ENCODE measurements at places on chromosomes 2 and 18.
A peak's percentile ranks its signal among the peaks of the same experiment; 100 is the strongest.

GRCh38 chr18:24763765-24764513, 303.5 kb downstream of the HRH4 start:
- no peak for DNase-seq

DNA sequence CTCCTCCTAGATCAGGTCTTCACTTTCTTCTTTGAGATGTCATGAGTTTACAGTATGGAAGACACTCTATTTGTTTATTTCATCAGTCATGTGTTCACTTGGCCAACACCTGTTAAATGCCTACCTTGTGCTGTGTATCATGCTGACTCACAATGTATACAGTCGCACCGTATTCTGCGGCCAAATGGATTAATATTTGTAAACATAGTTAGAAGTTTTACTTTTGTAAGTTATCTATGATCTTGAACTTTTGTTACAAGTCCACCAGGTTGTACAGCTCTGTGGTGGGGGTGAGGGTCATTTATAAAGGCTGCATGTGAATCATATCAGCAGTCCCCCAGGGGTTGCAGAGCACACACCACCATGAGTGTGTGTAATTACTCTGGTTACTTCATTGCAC, 408.7 kb upstream of the NRP2 start:
- no peak for DNase-seq

GRCh38 chr2:47004905-47005495, 89.4 kb upstream of the MCFD2 start:
- peak; percentile 63 for DNase-seq

DNA sequence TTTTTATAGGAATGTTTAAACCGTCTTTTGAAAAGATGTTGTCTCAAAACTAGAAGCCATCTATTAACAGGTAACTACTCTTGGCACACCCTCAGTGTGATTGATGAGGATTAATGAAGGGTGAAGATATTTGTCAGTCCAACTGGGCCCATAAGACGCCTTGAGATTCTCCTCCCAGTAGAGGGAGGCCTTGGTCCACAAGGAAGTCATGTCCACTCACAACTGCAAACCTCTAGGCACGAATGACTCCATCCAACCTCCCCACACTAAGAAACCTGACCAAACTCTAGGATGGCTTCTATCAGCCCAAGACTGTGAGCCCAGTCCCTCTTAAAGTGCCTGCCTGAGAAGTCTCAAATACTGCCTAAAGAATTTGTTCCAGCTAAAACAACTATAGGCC, 19.2 kb upstream of the GRP start:
- DNase-seq: no peak

GRCh38 chr18:78688249-78688648, 291.4 kb upstream of the SALL3 start:
- DNase-seq: no peak

- DNase-seq: peak; percentile 13
Observed at GRCh38 chr18:23918395-23919032, 96.0 kb upstream of the TTC39C start.

DNA sequence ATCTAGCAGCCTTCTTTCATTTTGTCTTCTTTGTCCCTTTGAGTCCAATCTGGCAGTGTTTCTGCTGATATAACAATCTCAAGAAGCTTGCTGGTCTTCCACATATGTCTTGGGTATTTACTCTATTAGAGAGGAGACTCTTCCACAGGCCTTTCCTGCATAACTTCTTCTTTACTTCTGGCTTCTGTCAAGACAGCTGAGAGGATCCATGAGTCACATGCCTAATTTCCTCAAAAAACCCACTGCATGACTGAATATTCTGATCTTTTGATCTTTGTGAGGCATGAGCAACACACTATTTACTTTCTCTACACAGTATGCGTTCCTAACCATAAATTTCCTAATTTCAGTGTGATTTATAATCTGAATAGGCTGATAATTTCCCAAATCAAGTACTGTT, 5.1 kb upstream of the DCC start:
- no peak for DNase-seq

GRCh38 chr2:208015475-208015874, 9.9 kb downstream of the PLEKHM3 start:
- no peak for DNase-seq

GRCh38 chr2:26767894-26768487, 3.9 kb downstream of the SLC35F6 start:
- no peak for DNase-seq

DNA sequence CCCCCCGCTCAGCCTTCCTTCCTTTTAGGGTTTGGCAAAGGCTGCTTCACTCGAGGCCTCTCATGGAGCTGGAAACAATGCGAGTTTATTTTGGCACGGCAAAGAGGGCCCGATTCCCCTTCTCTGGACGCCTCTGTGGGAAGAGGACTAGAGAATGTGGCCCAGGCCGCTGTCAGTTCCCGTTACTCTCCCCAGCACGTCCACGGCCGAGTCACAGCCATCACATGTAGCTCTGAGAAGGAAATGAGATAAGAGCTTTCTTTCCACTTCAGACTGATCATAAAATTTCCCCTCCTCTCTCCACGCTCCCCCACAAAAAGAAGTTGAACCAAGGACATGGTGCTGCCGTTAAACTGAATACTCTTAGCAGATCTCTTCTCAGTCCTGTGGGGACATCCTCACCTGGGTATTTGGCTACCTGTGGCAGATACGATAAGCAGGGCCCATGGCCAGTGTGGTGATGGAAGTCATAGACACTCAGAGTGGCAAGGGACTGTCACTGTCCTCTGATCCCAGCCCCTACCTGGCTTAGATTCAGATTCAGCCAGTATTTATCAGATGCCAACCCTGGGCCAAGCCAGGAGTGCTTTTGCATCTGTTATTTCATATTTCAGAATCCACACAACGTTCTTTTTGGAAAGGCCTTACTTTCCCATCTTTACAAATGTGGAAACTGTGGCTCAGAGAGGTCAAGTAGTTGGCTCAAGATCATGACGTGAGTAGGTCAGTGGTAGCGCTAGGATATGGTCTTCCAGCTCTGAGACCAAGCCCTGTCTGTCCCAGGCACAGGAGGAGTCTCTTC, 101.2 kb downstream of the MCFD2 start:
- DNase-seq: no peak

DNA sequence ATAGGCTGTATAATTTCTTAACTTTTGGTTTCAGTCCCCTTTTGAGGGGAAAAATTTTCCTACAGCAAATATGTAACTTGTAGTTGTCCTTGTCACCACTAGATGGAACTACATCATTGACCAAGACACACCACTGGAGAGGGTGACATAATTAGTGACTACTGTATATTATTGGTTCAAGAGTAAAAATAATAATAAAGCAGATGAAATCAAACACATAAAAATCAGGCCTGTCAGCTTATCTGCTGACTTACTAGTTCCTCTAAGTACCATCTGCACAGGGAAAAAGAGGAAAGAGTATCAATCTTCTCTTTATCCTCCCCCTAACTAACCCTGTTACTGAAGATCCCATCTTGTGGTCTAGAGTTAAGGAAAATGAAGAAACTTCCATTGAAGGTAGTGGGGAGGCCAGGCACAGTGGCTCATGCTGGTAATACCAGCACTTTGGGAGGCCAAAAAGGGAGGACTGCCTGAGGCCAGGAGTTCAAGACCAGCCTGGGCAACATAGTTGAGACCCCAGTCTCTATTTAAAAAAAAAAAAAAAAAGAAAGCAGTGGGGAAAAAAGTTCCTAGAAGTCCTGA, 29.6 kb upstream of the ENOSF1 start:
- DNase-seq: no peak

DNA sequence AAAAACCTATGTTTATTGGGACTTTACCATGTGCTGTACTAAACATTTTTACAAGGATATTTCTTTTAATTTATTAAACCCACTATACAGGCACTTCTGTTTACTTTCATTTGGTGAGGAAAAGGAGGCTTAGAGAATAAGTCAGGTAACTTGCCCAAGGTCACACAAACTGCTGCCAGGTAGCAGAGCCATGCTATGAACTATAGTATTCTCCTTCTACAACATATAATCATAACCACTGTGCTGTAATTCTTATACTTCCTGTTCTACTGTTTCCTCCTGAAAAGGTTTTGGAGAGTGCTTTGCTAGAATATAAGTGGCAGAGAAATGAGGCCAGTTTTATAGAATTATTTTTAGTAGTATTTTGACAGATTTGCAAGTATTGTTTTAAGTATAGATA, 29.5 kb downstream of the SLC39A10 start:
- no peak for DNase-seq

GRCh38 chr2:31031132-31031706, 107.0 kb downstream of the GALNT14 start:
- DNase-seq: no peak

DNA sequence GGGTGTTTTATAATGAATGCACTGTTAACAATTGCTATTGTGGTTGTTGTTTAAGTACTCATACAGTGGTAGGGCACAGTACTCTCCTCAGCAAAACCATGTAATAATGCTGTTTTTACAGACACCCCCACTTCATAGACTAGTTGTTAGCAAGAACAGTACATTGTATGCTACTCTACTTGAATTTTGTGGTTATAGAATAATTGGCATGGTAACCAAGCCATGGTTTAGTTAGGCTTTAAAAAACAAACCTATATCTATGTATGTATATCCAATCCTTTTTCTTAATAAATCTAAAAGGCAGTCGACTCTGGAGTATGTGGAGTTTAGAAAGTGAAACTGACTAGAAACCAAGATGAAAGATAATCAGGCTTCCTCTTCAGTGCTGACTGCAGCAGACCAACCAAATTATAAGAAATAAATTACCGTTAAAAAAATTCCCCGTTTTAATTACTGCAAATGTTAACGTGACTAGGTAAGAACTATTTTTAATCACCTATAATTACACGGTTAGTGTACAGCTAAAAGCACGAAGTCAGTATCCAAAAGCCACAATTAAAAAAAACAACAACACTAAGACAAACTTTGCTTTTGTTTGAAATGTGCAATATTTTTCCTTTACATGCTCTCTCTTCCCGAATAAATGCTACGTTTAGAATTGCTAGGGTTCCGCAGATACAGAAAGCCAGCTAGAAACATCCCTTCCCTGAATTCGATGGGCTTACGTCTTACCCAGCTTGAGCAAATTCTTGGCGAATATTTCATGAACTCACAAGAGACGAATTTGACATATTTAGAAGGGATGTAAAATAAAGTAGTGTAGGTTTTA, 113.3 kb upstream of the SERTAD2 start:
- DNase-seq: no peak

- no peak for DNase-seq
Observed at GRCh38 chr2:157441072-157441454, 2.8 kb downstream of the CYTIP start.

DNA sequence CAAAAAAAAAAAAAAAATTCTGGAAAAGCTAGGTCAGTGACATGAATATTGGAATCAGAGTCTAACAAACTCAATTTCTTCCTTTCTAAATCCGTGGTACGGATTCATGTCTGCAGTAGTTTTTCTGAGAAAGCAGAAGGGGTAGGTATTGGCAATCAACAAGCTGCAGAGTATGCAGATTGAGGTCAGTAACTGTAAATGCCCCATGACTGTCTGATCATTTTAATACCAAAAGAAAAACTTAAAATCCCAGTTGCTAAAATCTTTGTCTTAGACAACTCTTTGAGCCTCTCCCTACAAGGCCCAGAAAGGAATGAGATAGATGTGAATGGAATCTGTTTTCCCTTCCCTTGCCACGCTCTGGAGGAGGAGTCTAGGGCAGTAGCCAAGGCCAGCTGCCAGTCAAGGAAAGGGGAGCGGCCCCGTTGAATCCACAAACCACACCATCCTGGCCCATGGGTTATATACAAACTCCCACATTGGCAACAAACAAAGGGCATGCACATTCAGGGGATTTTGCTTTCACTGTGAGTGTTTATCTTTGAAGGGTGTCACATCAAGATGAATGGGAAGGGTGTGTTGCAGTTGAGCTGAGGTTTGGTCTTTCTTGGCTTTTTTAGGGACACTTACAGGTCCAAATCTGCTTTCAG, 6.1 kb upstream of the CASP8 start:
- DNase-seq: no peak

GRCh38 chr2:202679980-202680379, 45.2 kb downstream of the FAM117B start:
- DNase-seq: no peak

GRCh38 chr18:59265246-59265973, 7.8 kb downstream of the RAX start:
- no peak for DNase-seq

GRCh38 chr2:206482123-206482522, 38.8 kb downstream of the ADAM23 start:
- DNase-seq: no peak

- DNase-seq: peak; percentile 96
Observed at GRCh38 chr2:170505631-170506275, 209.4 kb upstream of the SP5 start.

GRCh38 chr18:10291568-10291981, 162.9 kb upstream of the APCDD1 start:
- DNase-seq: no peak

- DNase-seq: no peak
Observed at GRCh38 chr18:47345291-47345690, 93.8 kb upstream of the SKOR2 start.

DNA sequence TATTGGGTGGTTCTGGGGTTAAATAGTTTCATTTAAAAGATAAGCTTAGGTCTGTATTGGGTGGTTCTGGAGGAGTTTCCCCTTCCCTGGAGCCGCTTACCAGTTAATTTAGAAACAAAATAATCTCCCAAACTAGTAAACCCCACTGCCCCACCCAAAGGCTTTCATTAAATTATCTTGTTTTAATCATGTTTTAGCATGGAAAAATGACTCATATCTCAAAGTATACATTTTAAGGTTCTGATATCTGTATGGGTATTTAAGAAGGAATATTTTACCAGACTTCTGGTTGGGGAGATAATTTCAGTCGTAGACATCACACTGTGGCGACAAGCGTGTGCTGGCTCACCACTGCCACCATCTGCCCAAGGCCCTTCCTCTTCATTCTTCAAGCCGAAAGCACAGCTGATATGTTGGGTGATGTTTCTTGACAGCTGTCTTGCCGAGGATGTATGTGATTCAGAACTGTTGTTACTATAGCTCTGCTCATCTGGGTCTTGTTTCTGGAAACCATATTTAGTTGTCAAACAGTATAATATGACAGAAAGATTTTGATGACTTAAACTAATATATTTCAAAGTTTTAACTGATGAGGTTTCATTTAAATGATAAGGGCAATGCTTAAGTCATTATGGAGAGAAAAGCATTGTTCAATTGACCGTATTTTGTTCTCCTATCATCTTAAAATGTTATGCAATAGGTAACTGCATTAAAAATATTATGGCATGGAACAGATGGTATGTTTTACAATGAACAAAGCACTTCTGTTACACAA, 5.1 kb downstream of the FIGLA start:
- DNase-seq: peak; percentile 56

GRCh38 chr18:61770279-61770678, 122.5 kb downstream of the RNF152 start:
- no peak for DNase-seq

- DNase-seq: no peak
Observed at GRCh38 chr2:238237431-238238135, 2.3 kb downstream of the HES6 start.
